Right ventricle myocardium superior (tissue), 1 donor: ENCODE measurements at places on chromosomes 7 and 10. TPM values are rescaled to one million over a fixed set of nuclear protein-coding genes. Genes with fewer than 3 reads are reported as not detected.

Gene PSTK
- 2.9 TPM for total RNA-seq

Gene IL2RA
- total RNA-seq: 2.3 TPM

Gene LRIT1
- 0.13 TPM for total RNA-seq

Gene NEUROD6
- total RNA-seq: not detected

Gene SSC4D
- total RNA-seq: 0.97 TPM

Gene C10orf62
- 0.48 TPM for total RNA-seq

Gene AOAH
- 2.7 TPM for total RNA-seq

Gene AZGP1
- total RNA-seq: 113 TPM

Gene ANKRD61
- total RNA-seq: not detected

Gene CXCL12
- total RNA-seq: 117 TPM

Gene EBF3
- total RNA-seq: 6.2 TPM

Gene ZYX
- 69.8 TPM for total RNA-seq

Gene ICA1
- 37.1 TPM for total RNA-seq

Gene CTNNA3
- 129 TPM for total RNA-seq

Gene OR2A14
- not detected for total RNA-seq
